A549 treated with ZK216348 at 1 μM for 4 hours (cell line): ENCODE measurements at places on chromosomes 1 and 21. TPM values are rescaled to one million over a fixed set of nuclear protein-coding genes. Genes with fewer than 3 reads are reported as not detected.

OR2L2 gene
- not detected in 5 replicates for total RNA-seq

KLF18 gene
- total RNA-seq, result 0.05 TPM in 1 of 5 replicates, not detected in the others

SLC16A4 gene
- total RNA-seq, result 26.0 to 41.9 TPM (median 37.9 TPM) in 5 replicates

S100A7 gene
- total RNA-seq, result not detected in 5 replicates

ST6GALNAC3 gene
- total RNA-seq, result 0.34 to 0.80 TPM (median 0.53 TPM) in 5 replicates

TMPRSS3 gene
- total RNA-seq, result 0.15 to 0.24 TPM (median 0.21 TPM) in 5 replicates

MAN1A2 gene
- total RNA-seq, result 5.3 to 9.3 TPM (median 6.9 TPM) in 5 replicates

HOOK1 gene
- total RNA-seq, result 0.17 to 0.34 TPM (median 0.21 TPM) in 5 replicates
